Stimulated activated naive CD4-positive, alpha-beta T cell treated with Interleukin-2 at 50 U/mL for 16 hours (primary cell): ENCODE measurements at places on chromosomes 2 and 18.
A peak's percentile ranks its signal among the peaks of the same experiment; 100 is the strongest.

GRCh38 chr2:39521876-39522517, 84.9 kb upstream of the MAP4K3 start:
- no peak for DNase-seq

DNA sequence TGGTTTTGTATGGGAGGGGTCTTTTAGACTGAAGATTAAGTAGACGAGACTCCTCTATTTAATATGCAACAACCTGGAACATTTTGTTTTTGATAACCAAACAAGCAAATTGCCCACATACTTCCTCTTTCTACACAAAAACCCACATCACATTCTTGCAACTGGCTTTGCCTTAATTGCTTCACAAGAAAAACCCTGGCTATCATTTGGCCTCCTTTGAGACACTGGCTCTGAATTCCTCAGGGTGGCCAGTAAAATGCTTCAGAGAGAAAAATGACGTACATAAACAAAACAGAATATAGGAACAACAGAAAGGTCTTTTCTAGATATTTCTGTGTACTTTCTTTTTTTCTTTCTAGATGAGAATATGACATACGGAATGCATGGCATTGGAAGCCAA, 103.0 kb downstream of the TRIB2 start:
- no peak for DNase-seq

- DNase-seq, result no peak
Observed at GRCh38 chr2:660586-661359, 16.4 kb downstream of the TMEM18 start.

- no peak for DNase-seq
Observed at GRCh38 chr18:28181616-28182015, 4.7 kb upstream of the CDH2 start.

DNA sequence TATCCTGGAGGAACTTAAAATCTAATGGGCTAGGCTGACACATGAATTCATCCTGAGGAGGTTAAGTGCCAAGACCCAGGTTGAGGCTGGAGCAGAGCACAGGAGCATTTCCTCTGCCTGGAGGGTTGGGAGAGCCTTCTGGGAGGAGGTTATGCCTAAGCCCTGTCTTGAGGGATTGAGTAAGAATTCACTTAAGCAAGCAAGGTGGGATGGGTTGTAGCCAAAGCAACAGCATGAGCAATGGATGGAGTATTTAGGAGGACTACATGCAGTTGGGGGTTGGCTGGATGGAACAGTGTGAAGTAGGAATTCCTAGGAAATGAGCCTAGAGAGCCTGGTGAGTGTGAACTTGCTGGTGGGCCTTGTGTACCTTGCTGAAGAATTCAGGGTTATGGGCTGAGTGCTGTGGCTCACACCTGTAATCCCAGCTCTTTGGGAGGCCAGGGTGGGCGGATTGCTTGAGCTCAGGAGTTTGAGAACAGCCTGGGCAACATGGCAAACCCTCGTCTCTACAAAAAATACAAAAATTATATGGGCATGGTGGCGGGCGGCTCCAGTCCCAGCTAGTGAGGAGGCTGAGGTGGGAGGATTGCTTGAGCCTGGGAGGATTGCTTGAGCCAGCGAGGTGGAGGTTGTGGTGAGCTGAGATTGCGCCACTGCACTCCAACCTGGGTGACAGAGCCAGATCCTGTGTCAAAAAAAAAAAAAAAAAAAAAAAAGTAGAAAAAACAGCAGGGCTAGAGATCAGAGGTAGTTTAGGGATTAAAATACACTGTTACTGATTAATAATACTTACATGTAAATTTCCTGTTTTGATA, 22.2 kb downstream of the TANC1 start:
- no peak for DNase-seq

DNA sequence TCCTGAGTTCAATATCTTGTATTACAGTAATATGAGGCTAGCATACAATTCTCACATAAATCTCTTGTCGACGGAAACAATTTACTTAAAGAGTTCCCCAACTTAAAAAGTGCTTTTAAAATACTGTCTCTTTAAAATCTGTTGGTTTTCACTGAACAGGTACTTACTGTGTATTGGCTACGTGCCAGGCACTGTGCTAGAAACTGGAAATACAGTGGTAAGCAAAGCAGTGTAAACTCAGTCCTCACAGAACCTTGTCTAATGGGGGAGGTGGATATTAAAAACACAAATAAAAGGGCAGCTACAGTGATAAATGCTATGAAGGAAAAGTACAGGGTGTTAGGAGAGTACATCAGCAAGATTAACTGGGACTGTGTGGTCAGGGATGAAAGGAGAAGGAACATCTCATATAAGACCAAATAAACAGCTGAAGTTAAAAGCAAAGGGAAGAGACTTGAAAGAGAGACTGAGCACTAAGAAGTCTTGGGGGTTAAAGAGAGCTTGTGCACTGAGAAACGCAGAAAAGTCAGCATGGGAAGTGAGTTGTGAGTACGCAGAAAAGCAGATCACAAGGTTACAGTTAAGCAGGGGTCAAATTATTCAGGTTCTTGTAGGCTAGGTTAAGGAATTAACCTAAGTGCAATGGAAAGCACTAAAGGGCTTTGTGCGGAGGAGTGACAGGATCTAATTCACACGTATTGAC, 52.5 kb downstream of the USP40 start:
- no peak for DNase-seq

DNA sequence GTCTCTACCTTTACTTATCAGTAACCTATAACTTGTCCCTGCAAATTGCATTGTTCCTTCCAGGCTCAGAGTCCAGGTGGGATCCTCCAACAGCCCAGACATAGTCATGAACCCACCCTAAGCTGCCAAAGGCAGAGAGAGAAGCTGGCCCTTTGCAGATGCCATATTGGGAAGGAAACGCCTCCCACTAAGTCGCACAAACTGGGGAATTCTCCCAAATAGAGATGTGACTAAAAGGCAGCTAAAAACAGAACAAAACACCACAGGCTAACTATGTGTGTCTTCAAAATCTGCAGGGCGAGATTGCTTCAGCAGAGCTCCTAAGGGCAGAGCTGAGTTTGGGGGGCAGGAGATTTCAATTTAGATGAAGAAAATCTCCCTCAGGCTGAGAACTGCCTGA, 38.5 kb upstream of the SIGLEC15 start:
- no peak for DNase-seq

DNA sequence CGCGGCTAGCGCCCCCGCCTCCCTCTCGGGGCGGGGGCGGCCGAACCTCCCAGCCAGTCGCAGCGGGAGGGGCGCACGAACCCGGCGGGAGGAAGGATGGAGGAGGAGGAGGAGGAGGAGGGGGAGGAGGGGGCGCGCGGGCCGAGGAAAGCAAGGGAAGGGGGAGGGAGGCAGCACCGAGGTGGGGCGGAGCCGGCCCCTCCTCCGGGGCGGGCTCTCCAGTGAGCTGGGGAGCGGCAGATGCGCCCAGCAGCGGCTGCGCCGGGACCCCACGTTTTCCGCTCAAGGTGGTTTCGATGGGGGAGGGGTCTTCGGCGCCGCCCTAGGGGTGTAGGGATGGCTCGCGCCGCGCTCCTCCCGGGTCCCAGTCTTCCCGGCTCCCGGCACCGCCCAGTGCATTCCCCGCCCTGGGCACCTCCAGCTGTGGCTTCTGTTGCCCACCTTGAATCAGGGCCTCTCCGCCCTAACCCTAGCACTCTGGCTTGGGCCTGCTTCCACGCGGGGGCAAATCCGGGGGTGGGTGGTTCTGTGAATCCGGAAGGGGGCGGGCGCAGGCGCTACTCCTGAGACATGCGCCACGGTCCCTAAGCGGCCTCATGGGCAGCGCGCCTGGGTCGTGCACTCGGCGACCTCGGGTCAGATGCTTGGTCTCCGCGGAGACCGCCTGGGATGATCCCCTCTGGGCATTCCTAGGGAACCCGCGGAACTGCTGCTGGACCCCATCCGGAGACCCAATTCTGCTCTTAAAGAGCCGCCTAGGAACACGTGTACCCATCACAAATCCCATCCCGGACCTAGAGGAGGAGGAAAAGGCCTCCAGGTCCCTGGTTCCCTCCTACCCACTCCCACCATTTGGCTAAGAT, at the start of gene FBXO41:
TSS of gene FBXO41 (minus strand) at position 183 of the 863 bp plus-strand sequence. CDS start 14,848 bp downstream, outside the sequence.
- peak; percentile 67 for DNase-seq

DNA sequence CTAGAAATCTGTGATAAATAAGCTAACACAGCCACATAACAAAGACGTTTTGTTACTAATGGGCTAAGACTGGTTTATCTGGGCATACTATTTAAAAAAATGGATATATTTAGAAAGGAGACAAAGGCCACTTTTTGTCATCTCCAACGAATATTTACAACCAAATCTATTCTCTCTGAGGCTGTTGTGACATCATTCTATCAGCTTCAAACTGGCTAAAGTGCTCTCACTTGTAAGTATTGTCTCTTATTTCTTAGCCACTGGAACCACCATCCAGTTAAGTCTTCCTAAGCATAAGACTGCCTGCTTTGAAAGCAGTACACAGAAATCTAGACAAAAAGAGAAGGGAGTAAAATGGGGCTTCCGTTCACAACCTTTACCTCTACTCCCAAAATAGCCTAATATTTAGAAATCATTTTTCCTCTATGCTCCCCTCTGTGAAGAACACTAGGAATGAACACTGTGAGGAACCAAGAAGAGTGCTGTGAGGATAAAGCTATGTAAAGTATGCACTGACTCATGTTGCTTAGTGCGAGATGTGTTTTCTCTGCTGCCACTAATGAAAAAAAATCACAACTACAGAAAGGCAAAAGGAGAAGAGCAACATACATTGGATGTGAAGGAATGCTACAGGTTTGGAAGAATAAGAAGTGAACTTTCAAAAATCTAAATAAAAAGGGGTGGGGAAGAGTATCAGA, 264.1 kb downstream of the EXOC6B start:
- DNase-seq, result no peak

- DNase-seq, result no peak
Observed at GRCh38 chr2:118048401-118048800, 34.5 kb upstream of the CCDC93 start.

DNA sequence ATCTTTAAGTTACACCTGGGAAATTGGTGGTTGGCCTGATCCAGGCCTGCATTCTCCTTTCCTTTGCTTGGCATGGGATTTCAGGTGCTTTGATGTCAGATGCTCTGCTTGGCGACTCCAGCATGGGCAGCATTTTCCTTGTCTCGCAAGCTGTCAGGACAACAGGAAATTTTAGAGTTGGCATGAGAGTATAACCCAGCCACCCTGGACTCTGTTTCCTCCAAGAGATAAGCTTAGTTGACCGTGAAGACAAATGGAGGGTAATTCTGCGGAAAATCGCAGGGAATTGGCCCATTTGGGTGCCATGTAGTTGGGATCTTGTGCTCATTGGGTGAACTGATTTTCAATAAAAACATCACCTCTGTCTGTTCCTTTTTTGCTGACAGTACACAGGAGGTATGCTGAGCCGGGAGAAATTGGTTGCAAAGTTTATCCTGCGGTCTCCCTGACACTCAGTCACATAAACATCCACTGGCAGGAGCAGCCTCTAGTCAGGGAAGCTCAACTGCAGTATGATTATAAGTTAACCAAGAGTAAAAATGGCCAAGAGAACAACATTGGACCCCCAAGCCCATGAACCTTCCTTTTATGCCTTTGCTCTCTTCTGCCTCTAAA, 409.9 kb downstream of the SETBP1 start:
- DNase-seq, result no peak

- no peak for DNase-seq
Observed at GRCh38 chr18:39053571-39053970, 1488.0 kb upstream of the CELF4 start.

GRCh38 chr2:121689356-121689755, 40.1 kb upstream of the CLASP1 start:
- no peak for DNase-seq

DNA sequence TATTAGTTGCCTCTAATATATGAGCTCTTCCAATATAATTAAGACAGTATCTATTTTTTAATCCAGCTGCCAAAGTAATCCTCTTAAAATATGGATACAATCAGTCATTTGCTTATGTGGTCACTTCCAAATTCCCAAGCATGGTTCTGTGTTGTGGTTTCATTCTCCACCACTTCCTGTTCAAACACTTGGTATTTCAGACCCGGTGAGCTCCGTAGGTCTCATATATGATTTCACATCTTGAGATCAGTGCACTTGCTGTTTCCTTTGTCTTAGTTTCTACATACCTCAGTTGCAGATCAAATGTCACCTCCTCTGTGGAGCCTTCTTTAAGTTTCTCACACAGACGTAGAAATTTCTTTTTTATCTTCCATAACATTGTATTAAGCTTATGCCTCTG, 254.2 kb downstream of the KCNS3 start:
- no peak for DNase-seq

DNA sequence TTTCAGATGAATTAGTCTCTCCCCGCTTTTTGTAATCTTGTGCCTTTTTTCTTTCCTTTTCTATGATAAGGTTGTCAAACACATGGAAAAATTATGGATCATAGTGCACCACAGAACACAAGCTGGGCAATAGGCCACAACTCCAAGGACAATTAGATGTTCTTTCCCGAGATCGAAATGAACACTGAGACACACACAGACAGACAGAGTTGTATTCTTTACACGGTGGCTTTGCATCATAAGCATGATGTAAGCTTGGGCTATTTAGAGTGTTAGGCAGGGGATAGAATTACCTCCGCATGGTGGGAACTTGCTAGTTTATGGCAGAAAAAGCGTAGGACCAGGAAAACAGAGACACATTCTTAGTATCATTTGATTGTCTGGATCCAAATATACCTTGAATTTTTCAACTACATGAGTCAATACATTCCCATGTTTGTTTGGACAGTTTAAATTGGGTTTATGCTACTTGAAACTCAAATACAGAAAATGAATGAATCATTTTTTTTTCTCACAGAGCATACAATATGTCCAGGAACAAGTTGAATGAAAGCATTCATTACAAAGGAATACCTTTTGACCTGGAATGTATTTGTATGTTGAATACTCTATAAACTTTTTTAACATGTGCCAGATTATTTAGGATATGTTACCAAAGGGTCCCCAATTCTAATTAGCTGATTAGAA, 1611.5 kb upstream of the TMEFF2 start:
- DNase-seq, result no peak

- DNase-seq, result no peak
Observed at GRCh38 chr2:149885468-149885867, 297.9 kb upstream of the MMADHC start.

DNA sequence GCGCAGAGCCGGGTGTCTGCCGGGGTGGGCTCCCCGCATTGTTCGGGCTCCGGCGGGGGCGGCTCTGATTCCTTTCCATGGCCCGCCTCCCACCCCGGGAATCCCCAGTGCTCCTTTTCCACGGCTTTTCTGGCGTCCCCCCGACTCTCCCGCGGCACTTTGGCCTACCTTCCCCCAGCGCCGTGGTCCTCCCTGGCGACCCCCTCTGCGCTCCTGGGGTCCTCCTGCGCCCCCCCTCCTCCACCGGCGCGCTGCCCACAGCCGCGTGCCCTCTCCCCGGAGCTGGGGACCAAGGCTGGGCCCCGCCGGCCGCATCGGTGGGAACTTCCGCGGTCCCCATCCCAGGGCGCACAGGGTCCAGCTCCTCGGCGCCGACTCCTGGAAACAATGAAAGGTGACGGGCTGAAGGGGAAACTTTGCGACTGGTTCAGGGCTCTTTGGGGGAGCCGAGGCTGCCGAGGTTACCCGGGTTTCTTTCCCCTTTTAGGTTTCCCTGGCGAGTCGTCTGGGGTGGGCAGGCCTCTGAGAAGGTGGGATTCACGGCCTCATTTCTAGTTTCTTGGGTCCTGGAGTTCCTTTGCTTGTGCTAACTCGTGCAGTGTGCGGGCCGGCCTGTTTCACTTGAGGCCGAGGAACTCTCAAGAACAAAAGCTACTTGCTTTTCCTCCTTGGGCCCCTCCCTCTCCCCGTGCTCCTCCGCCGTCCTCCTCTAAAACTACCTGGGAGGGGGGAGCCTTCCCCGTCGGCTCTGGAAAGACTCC, 2.2 kb downstream of the TGIF1 start:
- DNase-seq, result peak; percentile 27

GRCh38 chr18:2805970-2806943, 40.5 kb upstream of the EMILIN2 start:
- no peak for DNase-seq

GRCh38 chr18:76835380-76835779, 13.0 kb downstream of the ZNF236 start:
- no peak for DNase-seq

GRCh38 chr2:53708988-53709387, 58.6 kb upstream of the CHAC2 start:
- DNase-seq, result no peak
